ENCODE measurements at places on chromosomes 6 and 20.

DNA sequence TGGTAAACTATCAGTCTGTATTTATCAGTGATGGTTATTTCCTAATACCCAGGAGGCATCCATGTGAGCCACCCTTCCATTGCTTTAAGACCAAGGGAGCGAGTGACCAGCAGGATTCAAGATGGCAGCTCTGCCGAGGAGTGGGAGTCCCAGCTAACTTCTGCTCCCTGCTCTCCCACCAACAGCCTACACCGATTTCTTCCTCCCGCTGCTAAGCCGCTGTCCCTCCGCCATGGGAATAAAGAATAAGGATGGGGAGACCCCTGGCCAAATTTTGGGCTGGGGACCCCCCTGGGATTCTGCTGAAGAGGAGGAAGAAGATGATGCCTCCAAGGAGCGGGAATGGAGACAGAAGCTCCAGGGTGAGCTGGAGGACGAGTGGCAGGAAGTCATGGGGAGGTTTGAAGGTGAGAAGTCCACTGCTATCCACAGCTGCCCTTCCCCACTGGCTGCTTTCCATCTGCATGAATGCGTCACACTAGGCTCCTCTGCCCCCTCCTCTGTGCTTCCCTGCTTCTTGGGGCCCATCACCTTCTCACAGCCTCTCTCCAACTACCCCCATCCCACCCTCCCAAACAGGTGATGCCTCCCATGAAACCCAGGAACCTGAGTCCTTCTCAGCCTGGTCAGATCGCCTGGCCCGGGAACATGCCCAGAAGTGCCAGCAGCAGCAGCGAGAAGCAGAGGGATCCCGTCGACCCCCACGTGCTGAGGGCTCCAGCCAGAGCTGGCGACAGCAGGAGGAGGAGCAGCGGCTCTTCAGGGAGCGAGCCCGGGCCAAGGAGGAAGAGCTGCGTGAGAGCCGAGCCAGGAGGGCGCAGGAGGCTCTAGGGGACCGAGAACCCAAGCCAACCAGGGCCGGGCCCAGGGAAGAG lies 10.3 kb downstream of the NFKBIL1 start:
- no peak for DNase-seq

- no peak for DNase-seq
Measured at GRCh38 chr6:113953346-113953745, 17.6 kb downstream of the HDAC2 start.

GRCh38 chr6:37807656-37808055 lies 11.9 kb upstream of the ZFAND3 start:
- DNase-seq = no peak

DNA sequence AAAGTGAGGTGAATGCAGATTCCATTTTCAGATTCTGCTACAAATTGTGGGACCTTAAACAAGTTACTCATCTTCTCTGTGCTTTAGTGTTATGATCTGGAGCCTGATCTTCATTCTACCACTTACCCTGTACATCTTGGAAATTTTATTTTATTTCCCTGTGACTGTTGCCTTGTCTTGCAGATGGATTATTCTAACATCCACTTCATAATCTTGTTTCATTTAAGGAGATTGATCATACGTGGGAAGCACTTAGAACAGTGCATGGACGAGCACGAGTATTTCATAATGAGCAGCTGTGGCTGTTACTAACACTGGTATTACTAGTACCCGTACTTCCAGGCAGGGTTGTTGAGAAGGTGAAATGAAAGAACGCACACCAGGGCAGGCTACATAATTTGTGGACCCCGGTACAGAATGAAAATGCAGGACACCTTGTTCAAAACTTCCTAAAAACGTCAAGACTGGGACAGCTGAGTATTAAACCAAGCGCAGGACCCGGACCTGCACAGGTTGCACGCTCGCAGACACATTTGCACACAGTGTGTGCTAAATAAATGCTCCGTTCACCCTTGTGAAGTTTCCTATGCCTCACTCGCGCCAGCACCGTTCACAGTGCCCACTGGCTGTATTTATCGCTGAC lies 535 bp upstream of the CCDC170 start:
- DNase-seq = no peak

DNA sequence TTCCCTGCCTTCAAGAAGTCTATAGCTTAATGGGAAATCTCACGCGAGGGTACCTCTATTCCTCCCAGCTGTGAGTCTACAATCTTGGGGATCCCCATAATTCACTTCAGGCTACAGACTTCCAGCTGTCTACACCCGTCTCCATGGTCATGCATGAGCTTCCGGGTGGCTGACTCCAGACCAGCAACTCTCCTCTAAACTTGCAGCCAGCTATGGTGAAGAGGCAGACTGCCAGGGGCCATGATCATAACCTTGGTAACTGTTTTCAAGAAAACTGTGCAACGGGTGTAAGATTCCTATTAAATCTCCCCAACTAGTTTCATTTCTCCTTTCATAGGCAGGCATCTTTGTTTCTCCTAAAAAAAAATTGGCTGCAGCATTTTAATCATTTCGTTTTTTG lies 534.4 kb upstream of the CHD6 start:
- no peak for DNase-seq

GRCh38 chr6:1611572-1612298 lies 2.0 kb downstream of the FOXC1 start:
- no peak for DNase-seq

DNA sequence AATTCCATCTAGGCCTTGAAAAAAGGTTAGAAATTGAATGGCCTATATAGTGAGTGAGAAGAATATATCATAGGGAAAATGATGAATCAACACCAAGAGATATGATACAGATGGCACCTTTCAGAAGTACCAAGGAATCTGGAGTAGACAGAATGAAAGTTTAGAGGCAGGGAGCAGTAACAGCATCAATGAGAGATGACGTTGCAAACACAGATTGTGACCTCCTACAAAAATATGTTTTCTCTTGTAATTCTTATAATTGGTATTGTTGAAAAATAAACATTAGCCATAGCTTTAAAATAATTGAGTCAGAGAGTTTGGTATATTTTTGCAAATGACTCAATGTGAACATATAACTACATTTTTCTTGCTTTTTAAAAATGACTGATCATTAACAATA lies 1223.1 kb upstream of the GJE1 start:
- DNase-seq = no peak
